ENCODE measurements at places on chromosomes 11 and 22.
A peak's percentile ranks its signal among the peaks of the same experiment; 100 is the strongest.

GRCh38 chr11:120326228-120326627 lies 1.1 kb downstream of the TLCD5 start:
- no peak for DNase-seq

DNA sequence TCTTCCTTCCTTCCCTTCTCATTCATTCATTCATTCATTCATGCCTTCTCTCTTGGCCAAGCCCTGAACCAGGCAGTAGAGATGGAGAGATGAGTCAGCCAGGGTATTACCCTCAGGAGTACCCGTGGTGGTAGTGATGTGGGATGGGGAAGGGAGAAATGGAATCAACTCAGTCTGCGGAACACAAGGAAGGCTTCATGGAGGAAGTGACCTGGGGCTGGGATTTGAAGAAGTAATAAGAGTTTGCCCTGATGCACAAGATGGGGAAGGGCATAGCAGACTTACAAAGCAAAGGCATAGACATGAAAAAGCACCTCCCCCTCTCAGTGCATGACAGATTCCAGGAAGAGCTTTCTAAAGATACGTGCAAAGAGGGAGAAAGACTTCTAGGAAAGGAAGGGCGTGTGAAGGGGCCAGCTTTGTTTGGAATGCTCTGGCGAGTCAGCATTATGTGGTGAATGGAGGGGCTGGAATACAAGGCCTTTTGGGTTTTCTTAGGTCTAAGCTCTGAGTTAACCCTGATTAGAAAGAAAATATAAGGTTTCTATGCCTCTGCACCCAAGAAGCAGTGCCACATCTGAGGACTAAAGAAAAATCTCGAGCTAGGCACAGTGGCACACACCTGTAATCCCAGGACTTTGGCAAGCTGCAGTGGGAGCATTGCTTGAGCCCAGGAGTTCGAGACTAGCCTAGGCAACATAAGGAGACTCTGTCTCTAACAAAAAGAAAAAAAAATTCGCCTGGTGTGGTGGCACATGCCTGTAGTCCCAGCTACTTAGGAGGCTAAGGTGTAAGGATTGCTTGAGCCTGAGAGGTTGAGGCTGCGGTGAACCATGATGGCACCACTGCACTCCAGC lies 36.4 kb upstream of the ACER3 start:
- DNase-seq = no peak

GRCh38 chr11:57644748-57645688 lies 4.7 kb downstream of the YPEL4 start:
- DNase-seq = peak; percentile 84

- DNase-seq = no peak
These were observed 114.5 kb downstream of the MAML2 start for GRCh38 chr11:96228473-96228891.

DNA sequence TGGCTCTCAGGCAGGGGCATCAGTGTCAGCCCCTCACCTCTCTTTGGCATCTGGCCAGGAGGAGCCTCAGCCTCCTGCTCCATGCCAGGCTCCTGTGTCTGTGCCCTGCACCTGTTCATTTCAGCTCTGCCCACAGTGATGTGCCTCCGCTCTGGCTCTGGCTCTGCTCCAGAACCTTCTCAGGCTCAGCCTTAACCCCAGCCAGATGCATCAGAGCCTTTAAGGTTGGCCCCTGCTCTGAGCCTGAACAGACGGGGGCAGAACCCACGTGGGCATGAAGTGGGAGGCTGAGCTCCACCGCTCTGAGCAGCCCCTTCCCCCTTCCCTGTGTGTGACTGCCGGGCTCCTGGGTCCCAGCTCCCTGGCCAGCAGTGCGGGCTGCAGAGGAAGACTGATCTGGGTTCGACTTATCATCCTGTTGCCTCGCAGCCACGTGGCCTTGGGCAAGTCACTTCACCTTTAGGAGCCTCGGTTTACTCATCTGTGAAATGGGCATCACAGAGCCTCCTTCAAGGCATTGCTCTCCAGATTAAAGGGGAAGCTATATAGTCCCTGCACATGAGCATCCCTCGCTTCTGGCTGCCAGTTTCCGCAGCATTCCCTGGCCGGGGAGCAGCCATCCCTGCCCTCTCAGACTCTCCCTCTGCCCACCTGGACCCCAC lies 44.7 kb upstream of the RTL6 start:
- no peak for DNase-seq

- no peak for DNase-seq
These were observed 228.6 kb upstream of the DDI1 start for GRCh38 chr11:103807806-103808205.

- DNase-seq = no peak
These were observed 263.2 kb downstream of the DCDC1 start for GRCh38 chr11:31106326-31106725.

DNA sequence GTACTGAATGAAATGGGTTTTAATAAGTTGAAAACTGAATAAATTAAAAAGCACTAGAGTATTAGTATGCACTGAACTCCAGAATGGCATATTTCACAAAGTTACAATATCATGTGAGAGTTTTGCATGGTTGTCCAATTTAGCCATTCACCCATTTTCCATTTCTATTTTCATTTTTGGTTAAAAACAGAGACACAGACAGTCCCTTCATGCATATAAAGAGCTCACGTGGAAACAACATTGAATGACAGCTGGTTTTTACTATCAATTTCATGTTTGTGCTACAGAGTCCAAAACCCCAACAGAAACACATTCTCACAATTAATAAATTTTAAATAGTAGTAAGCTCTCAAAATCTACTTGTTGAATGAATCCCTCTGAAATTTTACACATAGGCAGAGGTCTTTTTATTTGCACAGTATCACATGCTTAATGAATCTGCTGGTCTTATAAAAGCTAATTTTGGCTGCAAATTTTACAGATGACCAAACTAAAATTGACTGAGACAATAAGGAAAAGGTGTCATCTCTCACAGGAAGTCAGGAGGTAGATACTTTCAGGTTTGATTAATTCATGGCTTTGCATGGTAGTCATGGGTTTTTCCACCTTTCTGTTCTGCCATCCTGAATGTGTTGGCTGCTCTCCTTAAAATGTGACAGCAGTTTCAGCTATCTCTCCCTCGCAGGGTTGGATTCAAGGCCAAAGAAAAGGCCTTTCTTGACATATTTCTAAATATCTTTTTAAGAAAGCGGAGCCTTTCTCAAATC lies 20.6 kb upstream of the DDI1 start:
- DNase-seq = no peak

DNA sequence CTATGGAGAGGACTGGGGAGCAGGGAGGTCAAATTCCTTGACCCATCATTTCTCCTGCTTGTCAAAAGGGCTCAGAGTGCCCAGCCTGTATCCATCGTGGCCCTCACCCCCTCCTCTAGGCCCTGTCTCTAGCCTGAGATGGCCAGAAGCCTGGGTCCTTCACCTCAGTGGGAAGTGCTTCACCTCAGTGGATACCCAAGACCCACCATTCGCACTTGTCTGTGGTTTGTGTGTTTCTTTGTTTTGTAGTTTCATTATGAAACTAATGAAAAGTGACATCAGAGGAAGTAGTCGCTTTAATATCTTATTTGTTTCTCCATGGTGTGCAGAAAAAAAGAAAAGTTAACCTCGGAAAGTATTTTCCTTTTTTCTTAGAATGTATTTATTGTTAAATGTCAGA lies 194.0 kb upstream of the CADM1 start:
- no peak for DNase-seq

GRCh38 chr11:113251281-113251680 lies 63.1 kb upstream of the TTC12 start:
- DNase-seq = no peak

GRCh38 chr22:41347066-41347859 lies 34.5 kb upstream of the TEF start:
- DNase-seq = no peak

- no peak for DNase-seq
These were observed 29.6 kb downstream of the ZBED4 start for GRCh38 chr22:49883294-49883640.

DNA sequence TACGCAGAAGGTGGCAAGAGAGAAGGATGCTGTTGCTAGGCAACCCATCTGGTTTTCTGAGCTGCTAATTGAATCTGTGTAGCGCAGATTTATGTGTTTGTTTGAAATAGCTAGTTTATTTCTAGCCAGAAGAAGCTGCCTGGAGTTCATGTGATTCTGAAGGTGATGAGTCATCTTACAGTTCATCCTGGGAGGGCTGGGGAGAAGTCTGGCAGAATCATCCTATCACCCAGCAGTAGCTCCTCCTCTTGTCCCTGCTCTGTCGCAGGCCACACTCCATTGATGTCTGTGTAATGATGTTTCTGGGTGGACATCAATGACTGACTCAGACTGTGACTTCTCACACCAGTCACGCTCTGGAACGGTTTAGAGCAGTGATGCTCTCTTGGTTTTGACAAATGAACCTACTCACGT lies 4.8 kb upstream of the FBXO7 start:
- DNase-seq = no peak

GRCh38 chr22:29580200-29580810 lies 608 bp downstream of the NIPSNAP1 start:
- DNase-seq = no peak

- no peak for DNase-seq
These were observed 11.2 kb upstream of the IL18BP start for GRCh38 chr11:71987521-71987920.

- no peak for DNase-seq
These were observed at the start of gene SLC17A6 for GRCh38 chr11:22337596-22338485. SLC17A6 (plus strand) TSS chr11:22338381; CDS start chr11:22338534, 153 bp downstream.

GRCh38 chr11:70230840-70231710 lies 28.0 kb downstream of the FADD start:
- DNase-seq = no peak

DNA sequence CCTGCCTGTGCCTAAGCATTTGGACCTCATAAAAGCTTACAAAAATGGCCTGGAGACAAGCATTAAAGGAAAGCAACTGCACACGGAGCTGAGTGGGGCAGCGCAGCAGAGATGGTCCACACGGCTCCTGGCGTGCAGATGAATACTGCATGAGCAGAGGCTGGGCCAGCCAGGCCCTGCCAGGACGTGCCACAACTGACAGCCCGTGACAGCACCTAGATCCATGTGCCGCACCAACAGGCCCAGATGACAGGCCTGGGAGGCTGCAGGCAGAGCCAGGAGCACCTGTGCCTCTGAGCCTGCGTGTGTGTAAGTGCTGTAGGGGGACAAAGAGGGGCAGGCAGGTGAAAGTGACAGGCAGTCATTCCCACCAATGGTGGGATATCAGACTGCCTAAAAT lies 33.4 kb downstream of the MICAL3 start:
- no peak for DNase-seq

GRCh38 chr11:41316751-41317150 lies 142.7 kb downstream of the LRRC4C start:
- no peak for DNase-seq

DNA sequence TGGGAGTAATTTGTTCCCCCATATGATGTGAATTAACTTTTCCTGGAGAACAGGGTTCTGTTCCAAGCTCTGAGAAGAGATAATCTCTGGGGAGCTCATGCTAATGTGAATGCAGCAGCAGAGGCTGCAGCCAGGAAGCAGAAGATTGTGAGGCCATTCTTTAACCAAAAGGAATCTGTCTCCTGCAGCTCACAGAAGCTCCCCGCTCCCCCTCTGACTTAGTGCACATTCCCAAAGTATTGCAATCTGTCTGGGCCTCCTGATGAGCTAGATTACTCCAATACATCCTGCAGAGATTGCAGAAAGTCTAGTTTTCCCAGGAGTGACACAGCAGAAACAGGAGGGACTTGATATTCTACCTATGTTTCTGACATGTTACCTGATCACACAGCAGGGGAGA lies 420.6 kb upstream of the FAT3 start:
- no peak for DNase-seq

- DNase-seq = no peak
These were observed 37.6 kb upstream of the DBX1 start for GRCh38 chr11:20197881-20198280.

DNA sequence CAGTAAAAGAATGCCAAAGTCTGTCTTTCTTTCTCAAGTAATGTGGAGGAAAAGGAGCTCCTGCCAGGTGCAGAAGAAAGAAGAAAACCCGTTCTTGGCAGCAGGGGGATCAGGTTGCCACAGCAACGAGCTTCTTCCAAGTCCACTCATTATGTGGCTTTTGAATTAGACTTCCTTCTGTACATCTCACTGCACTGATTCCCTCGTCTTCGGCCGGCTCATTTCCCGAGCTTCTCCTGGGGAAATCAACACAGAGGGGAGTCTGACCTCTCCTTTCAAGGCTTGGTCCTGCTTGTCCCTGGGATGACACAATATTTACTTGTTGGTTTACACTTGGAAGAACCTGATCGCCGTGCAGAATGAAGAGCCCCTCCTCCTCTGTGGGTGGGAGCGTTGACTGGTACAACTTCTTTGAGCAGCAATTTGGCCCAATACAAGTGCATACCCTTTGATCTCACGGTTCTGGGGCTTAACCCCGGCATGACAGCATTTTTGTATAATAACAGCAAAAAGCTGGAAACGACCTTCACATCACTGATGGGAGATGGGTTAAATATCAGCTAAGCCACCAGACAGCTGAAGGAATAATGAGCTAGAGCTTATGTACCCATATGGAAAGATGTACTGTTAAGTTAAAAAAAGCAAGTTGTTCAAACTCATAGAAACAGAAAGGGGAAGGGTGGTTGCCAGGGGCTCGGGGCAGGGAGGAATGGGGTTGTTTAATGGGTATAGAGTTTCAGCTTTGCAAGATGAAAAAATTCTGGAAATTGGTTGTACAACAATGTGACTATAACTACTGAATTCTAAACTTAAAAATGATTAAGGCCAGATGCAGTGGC lies 35.4 kb downstream of the MCHR1 start:
- DNase-seq = no peak

DNA sequence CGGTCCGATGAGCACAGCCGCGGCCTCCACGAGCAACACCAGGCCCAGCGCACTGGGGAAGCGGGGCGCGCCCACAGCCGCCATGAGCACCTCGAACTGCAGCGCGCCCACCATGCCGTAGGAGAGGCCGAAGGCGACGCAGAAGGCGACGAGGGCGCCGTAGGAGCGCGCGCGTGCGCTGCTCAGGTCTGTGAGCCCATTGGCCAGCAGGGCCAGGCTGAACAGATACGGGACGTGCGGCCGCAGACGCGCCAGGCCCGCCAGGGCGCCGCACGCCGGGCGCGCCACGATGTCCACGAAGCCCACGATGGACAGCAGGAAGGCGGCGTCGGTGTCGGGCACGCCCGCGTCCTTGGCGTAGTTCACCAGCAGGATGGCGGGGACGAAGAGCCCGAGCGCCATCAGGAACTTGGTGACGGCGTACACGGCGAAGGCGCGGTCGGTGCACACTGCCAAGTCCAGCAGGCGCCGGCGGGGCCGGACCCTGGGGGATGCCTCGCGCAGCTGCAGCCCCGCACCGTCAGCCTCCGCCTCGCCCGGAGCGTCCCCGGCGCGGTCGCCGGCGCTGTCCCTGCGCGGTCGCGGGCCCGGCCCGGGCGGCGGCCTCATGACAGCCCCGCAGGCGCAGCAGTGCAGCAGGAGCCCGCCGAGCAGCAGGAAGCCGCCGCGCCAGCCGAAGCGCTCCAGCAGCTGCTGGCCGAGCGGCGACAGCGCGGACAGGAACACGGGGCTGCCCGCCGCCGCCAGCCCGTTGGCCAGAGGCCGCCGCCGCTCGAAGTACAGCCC lies 2.9 kb downstream of the SLC16A8 start:
- DNase-seq = no peak

GRCh38 chr11:60252213-60253108 lies 9.5 kb upstream of the MS4A4E start:
- DNase-seq = no peak
